Renal cortical epithelial cell (primary cell): ENCODE measurements at places on chromosomes 2 and 18. TPM values are rescaled to one million over a fixed set of nuclear protein-coding genes. Genes with fewer than 3 reads are reported as not detected.
A peak's percentile ranks its signal among the peaks of the same experiment; 100 is the strongest.

GRCh38 chr2:25539136-25539535, 134.2 kb downstream of the DTNB start:
- DNase-seq: no peak

DNA sequence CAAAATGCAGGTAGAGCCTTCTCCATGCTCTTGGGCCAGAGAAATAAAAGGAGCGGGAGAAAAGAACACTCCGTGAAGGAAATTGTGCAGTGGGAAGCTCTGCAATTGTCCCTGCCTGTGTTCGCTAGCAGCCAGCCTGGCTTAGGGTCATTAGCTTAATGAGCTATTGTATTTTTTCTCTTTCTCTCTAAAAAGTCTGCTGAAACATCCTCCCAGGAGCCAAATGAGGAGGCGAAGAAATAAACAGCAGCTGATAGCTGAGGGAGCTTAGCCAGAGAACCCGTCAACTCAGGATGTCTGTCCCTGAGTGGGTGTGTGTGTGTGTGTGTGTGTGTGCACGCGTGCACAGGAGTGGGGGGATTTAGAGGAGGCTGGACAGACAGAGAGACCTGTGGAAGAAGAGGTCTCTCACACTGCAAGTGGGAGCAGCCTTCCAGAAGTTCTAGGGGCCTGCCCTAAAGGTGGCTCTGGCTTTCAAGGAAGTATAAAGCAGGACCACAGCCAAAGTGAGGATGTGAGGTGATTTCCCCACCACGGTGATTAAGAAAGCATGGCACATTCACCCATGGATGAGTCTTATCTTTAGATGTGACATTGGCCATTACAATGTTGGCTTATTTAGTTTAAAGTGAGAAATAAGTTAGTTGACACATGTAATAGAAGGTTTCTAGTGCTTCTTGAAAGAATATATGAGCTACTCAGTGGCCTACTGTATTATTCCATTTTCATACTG, 690.4 kb downstream of the RNF144A start:
- no peak for DNase-seq

- no peak for DNase-seq
Observed at GRCh38 chr2:28300485-28301341, 91.9 kb upstream of the FOSL2 start.

The RTP5 gene
- not detected in 2 replicates for total RNA-seq

- peak; percentile 58 for DNase-seq
Observed at GRCh38 chr2:11050565-11050964, 104.7 kb upstream of the SLC66A3 start.

DNA sequence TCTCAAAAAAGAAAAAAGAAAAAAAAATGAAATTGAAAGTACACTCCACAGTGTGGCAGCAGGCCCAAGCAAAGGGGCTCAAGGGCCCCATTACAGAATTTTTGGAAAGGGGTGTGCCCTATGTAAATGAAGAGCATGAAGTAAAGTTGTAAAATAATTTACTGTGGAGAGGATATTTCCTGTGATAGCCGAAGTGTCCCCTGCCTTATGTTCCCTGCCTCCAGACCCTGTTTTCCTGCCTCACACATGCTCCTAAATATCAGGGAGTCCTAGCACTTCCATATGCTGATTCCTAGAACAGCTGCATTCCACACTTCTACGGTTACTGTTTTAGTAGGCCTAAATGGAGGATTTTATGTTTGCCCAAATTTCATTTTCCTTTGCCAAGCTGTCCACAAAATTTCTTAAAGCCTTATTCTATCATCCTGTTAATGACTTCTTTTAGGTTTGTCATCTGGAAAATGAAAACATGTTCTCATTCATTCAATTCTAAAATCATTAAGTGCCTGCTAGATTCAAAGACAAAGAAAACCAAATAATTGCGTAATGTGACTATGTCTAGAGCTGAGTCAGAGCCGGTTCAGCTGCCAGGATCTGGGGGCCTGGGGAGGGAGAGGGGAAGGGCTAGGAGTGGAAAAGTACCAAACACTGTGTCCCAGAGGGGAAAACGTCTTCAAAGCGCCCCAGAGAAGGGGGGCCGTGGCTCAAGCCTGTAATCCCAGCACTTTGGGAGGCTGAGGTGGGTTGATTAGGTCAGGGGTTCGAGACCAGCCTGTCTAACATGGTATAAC, 25.9 kb upstream of the IMPA2 start:
- peak; percentile 92 for DNase-seq

DNA sequence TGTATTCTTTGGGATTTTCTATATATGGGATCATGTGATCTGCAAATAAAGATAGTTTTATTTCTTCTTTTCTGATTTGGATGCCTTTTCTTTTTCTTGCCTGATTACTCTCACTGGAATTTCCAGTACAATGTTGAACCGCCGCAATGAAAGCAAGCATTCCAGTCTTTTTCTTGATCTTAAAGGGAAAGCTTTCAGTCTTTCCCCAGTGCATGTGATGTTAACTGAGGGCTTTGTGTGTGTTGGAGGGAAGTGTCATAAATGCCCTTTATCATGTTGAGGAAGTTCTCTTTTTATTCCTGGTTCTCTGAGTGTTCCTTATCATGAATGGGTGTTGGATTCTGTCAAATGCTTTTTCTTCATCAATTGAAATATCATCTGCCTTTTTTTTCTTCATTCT, 16.9 kb upstream of the CYBRD1 start:
- DNase-seq: peak; percentile 7

The RAB6C gene
- not detected in 2 replicates for total RNA-seq

The TDRD15 gene
- not detected in 2 replicates for total RNA-seq

The BOLL gene
- not detected in 2 replicates for total RNA-seq

The VSNL1 gene
- 0.05 TPM in 1 of 2 replicates, not detected in the other for total RNA-seq

The PEX13 gene
- 42.5 and 57.5 TPM in 2 replicates for total RNA-seq

DNA sequence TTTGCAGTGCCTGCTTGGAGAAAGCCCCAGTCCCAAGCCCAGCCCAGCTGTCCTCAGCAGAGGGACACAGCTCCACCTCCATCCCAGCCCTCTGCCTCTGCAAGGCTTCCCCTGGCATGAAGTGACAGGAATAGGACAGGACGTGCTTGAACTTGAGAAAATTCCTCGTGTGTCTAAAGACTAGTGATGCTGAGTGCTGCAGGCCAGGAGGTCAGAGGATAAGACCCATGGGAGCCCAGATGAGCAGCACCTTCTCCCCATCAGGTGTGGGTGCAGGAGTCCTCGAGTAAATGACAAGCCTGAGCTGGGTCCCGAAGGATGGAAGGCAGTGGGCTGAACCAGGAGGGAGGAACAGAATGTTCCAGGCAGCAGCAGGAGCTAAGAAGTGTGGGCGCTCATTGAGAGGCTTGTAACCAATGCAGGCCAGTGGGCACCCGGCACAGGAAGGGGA, 67.8 kb upstream of the UXS1 start:
- no peak for DNase-seq

- DNase-seq: no peak
Observed at GRCh38 chr2:181782660-181783059, 102.3 kb upstream of the NEUROD1 start.

- no peak for DNase-seq
Observed at GRCh38 chr2:226131299-226131784, 668.3 kb downstream of the IRS1 start.

DNA sequence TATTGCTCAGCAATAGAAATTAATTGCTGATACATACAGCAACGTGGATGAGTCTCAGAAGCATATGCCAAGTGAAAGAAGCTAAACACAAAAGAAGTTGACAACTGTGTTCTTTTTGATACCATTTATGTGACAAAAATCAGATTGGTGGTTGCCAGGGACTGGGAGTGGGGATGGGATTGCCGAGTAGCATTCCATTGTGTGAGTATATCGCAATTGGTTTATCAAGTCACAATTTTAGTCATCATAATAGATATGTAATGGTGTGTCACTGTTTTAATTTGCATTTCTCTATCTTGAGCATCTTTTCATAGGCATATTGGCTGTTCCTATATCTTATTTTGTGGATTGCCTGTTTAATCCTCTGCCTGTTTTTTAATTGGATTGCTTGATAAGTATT, 20.9 kb downstream of the STRADB start:
- no peak for DNase-seq

The ASXL3 gene
- total RNA-seq: 0.05 and 0.87 TPM in 2 replicates

The COMMD1 gene
- 35.9 and 43.7 TPM in 2 replicates for total RNA-seq

DNA sequence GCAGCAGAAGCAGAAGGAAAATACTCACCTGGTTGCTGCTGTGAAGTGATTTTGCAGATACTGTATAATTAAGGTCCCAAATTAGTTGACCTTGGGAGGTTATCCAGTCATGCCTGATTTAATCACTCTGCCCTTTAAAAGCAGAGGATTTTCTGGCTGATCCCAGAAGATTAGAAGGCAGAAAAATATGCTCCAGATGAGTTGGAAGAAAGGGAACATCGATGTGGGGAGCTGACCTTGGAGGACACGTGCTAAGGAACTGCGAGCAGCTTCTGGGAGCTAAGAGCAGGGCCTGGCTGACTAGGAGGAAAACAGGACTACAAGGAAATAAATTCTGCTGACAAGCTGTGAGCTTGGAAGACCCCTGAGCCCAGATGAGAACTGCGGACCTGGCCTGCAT, 13.3 kb upstream of the DYM start:
- no peak for DNase-seq

GRCh38 chr2:116761864-116762263, 1052.6 kb upstream of the DDX18 start:
- no peak for DNase-seq

The SLC9A4 gene
- total RNA-seq: 0.40 and 7.6 TPM in 2 replicates

The CD8B2 gene
- not detected in 2 replicates for total RNA-seq

GRCh38 chr18:36513556-36513955, 216.0 kb downstream of the FHOD3 start:
- no peak for DNase-seq

DNA sequence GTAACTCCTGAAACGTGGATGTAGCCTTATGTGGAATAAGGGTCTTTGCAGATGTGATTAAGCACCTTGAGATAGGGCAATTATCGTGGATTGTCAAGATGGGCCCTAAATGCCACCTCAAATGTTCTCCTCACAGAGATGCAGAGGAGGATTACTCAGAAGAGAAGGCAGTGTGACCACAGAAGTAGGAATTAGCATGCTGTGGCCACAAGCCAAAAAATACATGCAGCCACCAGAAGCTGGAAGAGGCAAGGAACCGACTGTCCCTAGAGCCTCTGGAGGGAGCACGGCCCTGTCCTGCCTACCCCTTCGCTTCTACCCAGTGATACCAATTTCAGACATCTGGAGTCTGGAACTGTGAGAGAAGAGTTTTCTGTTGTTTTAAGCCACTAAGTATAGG, 47.3 kb upstream of the MGAT5 start:
- peak; percentile 46 for DNase-seq

DNA sequence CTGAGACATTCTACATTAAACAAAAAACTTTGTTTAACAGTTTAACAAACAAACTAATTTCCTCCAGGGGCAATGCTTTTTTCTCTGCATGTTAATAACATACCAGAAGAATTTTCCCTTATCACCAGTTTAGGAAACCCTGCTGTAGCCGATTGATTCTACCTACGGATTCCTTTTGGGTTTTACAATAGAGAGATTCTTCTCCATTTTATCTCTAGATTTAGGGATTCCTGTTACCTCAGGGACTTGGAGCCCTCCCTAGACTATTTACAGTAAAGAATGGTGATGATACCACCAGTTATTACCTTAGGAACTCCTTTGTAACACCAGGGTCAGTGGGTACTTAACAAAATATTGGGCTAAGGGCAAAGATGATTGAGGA, 5.3 kb upstream of the ERICH2 start:
- peak; percentile 12 for DNase-seq

DNA sequence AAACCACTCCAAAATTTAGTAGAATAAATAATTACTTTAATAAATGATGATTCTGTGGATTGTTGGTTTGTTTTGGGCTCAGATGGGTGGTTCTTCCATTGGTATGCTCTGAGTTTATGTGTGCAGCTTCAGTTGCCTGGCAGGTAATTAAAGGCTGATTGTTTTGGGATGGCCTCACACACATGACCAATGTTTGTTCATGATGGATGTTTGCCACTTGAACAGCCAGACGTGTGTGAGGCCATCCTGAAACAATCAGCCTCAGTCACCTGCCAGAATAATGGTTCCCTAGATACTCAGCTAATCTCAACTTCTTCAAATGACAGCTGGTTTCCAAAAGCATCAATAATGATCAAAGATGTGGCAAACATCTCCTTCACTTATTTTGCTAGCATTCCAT, 352.5 kb upstream of the GULP1 start:
- DNase-seq: no peak

The FAM228A gene
- 0.05 and 0.35 TPM in 2 replicates for total RNA-seq

DNA sequence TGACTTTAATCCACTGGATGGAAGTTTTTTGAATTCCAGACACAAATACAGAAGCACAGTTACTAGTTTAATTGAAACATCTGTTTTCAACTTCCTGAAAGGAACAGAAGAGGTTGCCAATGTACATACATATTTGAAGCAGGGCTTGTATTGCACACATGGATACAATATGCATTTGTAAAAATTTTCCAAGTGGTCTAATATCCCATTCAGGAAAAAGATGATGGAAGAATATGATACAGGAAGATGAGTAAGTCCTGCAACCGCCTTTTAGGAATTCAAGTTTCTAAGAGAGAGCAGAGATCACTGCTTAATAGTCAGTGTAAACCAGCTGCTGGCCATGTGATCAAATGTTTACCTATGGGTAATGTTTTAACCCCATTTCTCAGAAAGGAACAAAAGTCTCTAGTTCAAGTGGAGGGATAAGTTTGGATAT, 265.4 kb downstream of the TRIB2 start:
- no peak for DNase-seq

The ACMSD gene
- total RNA-seq: 3.3 and 21.7 TPM in 2 replicates

GRCh38 chr2:39568561-39569006, 97.1 kb upstream of the TMEM178A start:
- peak; percentile 88 for DNase-seq

GRCh38 chr2:165795011-165795410, 964 bp upstream of the GALNT3 start:
- DNase-seq: no peak
